ENCODE measurements at places on chromosomes 6 and 20.

- DNase-seq, result no peak
Measured at GRCh38 chr6:493840-494239, 102.3 kb downstream of the IRF4 start.

GRCh38 chr6:42740725-42741124 lies 5.2 kb downstream of the TBCC start:
- DNase-seq, result no peak

GRCh38 chr6:136173519-136174507 lies 76.3 kb downstream of the MTFR2 start:
- no peak for DNase-seq

GRCh38 chr6:34587325-34587724 lies 31.2 kb upstream of the SPDEF start:
- no peak for DNase-seq

GRCh38 chr20:58045579-58045978 lies 182.9 kb downstream of the ANKRD60 start:
- no peak for DNase-seq

Data from NCI-H1092 (cell line).